ENCODE measurements at places on chromosomes 2 and 18.

DNA sequence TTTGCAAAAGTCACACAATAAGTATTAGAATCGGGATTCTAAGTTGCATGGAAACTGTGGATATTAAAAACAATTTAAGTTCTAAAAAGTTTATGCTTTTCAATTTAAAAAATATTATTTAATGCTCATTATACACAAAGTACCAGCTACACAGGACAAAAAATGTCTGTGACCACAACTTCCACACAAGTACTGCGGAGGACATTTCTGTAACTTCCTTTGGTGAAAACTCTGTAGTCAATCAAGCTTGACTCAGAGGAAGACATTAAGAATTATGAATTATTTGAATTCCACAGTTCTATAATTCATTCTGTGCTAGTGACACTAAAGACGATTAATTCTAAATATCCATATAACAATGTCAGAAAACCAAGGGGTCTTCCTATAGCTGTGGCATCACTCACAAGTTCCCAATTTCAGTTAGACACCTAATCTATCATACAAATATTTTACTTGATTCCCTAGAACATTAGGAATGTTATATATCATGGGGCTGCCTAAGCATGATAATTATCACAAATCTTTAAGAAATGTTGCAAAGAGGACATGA lies 120.5 kb downstream of the AFF3 start:
- DNase-seq: peak; percentile 39

DNA sequence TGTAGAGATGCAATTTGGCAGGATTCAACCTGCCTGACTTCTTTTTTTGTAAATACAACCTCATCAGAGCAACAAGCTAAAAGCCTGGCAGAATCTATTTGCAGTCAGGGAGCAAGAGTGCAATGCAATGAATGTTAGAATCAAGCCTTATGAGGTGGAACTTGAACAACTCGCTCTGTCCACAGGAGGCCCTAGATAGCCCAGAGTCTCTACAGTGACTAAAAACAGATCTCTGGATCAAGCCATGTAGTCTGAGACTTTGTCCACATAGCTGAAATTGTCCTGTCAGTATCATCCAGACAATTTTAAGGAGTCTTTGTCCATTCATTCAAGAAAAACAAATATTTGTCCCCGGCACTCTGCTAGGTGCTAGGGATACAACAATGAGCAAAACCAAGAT lies 32.0 kb upstream of the CDK5R2 start:
- DNase-seq: no peak

- DNase-seq: no peak
Observed at GRCh38 chr2:26632624-26633185, 8.5 kb downstream of the CIB4 start.

GRCh38 chr2:104375206-104375605 lies 478.7 kb upstream of the POU3F3 start:
- DNase-seq: no peak

GRCh38 chr2:241724975-241725870 lies 9.2 kb upstream of the D2HGDH start:
- DNase-seq: no peak

- DNase-seq: peak; percentile 91
Observed at GRCh38 chr2:195659982-195660890, 3.2 kb downstream of the SLC39A10 start.

DNA sequence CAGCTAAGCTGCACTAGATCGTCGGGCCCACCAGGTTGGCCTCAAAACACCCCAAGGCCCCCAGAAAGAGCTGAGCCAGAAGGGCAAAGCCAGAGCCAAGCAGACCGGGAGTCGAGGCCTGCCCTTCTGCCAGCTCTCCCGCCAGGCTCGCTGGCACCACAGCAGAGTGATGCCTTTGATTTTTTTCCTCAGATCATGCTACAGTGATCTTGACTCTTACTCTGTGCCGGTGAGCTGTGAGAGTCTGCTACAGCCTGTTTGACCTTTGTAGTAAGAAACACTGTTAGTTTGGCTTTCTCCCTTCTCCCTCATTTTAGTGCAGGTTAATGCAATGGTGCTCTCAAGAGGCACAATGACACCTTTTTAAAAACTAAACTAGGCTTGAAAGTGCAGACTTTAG lies 97.8 kb downstream of the ESCO1 start:
- DNase-seq: no peak

DNA sequence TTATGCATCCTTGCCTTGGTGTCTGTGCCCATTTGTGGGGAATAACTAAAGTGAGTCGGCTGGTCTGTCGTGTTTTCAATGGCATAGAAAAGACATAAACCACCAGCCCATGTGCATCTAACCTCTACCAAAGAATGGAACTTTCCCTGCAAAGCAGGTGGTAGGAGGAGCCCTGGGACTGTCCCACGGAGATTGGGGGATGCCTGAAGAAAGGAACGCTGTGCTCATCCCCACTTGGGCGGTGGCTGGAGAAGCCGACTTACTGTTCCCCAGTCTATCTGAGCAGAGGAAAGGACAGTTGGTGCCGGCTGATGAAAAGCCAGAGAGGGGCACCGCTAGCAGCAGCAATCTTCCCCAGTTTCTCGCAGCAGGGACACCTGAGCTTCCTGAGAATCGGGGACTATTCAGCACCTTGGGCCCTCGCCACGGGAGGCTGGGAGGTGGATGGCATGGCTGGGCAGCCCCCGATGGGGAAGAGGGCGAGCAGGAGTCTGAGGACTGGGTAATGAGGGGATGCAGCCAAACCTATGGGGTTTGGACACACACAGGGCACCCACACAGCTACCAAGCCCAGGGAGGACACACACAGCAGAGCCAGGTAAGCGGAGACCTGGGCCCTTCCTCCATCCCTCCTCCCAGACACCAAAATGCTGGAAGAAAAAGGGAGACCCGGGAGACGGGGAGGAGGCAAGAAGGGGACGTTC lies 53.7 kb upstream of the AGAP1 start:
- DNase-seq: no peak

DNA sequence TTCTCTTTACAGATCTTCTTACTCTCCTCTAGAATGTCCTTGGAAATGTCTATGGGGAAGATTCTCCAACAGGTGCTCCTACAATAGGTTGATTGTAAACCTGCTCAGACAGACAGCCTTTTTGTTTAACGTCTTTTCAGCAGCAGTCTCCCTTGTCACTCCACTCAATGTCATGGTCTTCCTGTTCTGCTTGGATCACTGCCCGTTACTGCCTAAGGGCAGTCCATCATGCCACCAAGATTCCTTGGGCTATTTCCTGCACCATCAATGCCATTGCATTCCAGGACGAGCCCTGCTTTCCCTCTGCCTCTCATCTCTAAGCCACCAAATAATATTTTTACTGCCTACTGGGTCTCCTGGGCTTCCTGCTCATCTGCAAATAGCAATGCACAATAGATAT lies 97.4 kb upstream of the GALNT5 start:
- DNase-seq: no peak

- DNase-seq: no peak
Observed at GRCh38 chr2:191907091-191907490, 60.2 kb upstream of the CAVIN2 start.

DNA sequence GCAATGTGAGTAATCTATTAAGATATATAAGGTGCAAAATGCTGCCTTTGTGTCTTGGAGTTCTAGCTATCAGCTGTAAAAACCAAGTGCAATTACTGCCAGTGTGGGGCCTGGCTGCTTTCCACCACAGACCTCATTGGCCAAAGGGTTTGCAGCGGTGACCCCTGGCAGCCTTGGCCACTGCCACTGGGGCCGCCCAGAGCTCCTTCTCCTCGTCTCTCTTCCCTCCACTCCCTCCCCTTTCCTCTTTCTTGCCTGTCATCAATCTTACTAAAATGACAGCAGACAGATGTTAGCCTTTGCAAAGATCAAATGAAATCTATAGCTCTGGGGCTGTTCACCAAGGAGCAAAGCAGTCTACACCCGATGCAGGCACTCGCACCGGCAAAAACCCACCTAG lies 986.3 kb downstream of the BCL11A start:
- DNase-seq: no peak

DNA sequence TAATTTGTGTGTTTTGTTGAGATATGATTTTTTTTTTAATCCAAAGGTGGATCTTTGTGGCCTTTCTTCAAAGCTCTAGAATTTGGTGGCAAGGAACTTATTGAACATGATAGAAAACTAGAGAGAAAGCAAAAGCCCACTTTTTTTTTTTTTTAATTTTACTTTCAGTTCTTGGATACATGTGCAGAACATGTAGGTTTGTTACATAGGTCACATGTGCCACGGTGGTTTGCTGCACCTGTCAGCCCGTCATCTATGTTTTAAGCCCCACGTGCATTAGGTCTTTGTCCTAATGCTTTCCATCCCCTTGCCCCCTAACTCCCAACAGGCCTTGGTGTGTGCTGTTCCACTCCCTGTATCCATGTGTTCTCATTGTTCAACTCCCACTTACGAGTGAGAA lies 135.9 kb downstream of the RHBDD1 start:
- DNase-seq: no peak

GRCh38 chr2:186130748-186131641 lies 355.1 kb upstream of the ZC3H15 start:
- DNase-seq: no peak

GRCh38 chr2:105038383-105039061 lies 653 bp downstream of the MRPS9 start:
- DNase-seq: peak; percentile 5

DNA sequence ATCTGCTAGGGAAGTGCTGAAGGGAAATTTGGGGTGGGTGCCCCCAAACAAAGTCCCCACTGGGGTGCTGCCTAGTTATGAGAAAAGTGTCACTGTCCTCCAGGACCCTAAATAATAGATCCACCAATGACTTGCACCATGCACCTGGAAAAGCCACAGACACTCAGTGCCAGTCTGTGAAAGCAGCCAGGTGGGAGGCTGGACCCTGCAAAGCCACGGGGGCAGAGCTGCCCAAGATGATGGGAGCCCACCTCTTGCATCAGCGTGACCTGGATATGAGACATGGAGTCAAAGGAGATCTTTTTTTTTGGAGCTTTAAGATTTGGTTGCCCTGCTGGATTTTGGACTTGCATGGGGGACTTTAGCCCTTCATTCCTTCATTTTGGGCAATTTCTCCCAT lies 431.6 kb downstream of the ERBB4 start:
- no peak for DNase-seq

GRCh38 chr2:54940723-54941122 lies 109.5 kb downstream of the RTN4 start:
- no peak for DNase-seq

- DNase-seq: peak; percentile 35
Observed at GRCh38 chr18:41745166-41746049, 209.6 kb upstream of the PIK3C3 start.

Data from suppressor macrophage treated with lipopolysaccharide for 1 hour (primary cell).